ENCODE measurements at places on chromosomes 7 and 10. TPM values are rescaled to one million over a fixed set of nuclear protein-coding genes. Genes with fewer than 3 reads are reported as not detected.

- no peak for DNase-seq
Measured at GRCh38 chr7:31850066-31850465, 163.1 kb downstream of the PPP1R17 start.

- no peak for DNase-seq
Measured at GRCh38 chr10:10967581-10968256, 50.0 kb upstream of the CELF2 start.

GATA3 gene
- polyA plus RNA-seq: 5.3 TPM

GRCh38 chr7:18706670-18707069, 211.1 kb downstream of the HDAC9 start:
- no peak for DNase-seq

DNA sequence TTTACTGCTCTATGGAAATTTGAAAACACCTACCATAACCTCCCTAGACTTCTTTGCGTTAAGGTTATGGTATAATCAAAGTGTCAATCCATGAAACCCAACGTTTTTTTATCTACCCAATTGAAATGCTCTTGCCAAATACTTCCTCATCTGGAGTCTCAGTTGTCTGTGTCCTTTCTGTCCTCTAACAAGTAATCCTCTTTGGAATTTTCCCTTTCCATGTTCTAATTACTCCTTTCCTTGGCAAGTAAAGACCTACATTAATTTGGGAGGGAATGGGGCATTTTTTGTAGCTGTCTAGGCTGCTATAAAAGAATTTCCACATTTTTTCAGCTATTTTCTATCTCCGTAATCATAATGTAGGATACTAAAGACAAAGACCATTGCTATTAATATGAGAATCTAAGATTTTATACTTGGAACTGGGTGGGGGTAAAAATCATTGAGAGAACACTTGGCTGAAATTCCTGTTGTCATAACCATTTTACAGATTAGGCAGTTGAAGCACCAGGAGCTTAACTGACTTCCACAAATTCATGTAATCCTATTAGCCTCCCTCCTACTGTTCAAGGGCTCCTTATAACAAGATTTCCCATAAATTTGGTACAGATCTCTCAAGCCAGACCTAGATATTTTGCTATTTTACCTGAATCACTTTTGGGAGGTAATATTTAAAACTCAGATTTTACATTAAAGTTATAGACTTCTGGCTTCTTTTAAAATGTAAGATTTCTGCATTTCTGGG, 1307.6 kb downstream of the XPNPEP1 start:
- no peak for DNase-seq

GRCh38 chr10:78407009-78407711, 373.5 kb downstream of the RPS24 start:
- DNase-seq: peak; percentile 89

- no peak for DNase-seq
Measured at GRCh38 chr7:117962366-117962994, 89.2 kb upstream of the CTTNBP2 start.

GRCh38 chr10:26474026-26474425, 35.9 kb downstream of the APBB1IP start:
- DNase-seq: no peak

- peak; percentile 26 for DNase-seq
Measured at GRCh38 chr7:39749177-39749576, 125.8 kb downstream of the RALA start.

CPN1 gene
- not detected for polyA plus RNA-seq

DNA sequence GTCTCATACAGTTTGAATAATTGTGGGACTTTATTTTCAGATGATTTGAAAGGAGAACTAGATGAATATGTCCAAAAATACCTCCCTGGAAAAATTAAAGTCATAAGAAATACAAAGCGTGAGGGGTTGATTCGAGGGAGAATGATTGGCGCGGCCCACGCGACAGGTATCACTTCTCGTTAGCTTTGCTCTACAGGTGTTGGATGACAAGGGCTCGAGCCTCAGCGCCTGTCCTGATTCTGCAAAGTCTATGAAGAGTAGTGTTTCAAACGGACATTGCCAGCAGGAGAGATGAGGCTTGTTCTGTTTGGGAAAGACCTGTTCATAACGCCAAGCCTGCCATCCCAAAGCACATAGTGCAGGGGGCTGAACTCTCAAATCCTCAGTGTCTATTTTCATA, 79.7 kb downstream of the GALNT11 start:
- no peak for DNase-seq

- no peak for DNase-seq
Measured at GRCh38 chr10:23362879-23363792, 18.5 kb upstream of the C10orf67 start.
